Nephron progenitor cell (in vitro differentiated cells): ENCODE measurements at places on chromosomes 13 and 19.

DNA sequence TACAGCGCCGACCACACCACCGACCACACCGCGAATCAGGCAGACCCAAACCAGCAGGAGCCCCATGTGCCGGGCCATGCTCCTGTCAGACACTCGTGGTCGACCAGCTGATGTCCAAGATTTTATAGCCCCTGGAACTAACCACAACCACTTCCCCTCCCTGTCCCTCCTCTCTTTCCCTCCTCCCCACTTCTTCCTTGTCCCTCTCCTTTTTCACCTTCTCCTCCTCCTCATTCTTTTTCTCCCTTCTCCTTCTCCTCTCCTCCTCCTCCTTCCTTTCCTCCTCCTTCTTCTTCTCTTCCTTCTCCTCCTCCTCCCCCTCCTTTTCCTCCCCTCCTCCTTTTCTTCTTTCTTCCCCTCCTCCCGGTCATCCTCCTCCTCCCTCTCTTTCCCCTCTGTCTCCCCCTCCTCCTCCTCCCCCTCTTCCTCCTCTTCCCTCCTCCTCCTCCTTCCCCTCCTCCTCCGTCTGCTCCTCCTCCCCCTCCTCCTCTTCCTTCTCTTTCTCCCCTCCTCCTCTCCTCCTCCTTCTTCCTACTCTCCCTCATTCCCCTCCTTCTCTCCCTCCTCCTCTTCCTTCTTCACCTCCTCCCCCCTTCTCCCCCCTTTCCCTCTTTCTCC is 670 bp downstream of the BSPH1 start:
- H3K4me3 ChIP-seq, result no peak overlapping the region
- DNase-seq, result no peak
- H3K36me3 ChIP-seq, result no peaks in the 10 kb centered on the region

DNA sequence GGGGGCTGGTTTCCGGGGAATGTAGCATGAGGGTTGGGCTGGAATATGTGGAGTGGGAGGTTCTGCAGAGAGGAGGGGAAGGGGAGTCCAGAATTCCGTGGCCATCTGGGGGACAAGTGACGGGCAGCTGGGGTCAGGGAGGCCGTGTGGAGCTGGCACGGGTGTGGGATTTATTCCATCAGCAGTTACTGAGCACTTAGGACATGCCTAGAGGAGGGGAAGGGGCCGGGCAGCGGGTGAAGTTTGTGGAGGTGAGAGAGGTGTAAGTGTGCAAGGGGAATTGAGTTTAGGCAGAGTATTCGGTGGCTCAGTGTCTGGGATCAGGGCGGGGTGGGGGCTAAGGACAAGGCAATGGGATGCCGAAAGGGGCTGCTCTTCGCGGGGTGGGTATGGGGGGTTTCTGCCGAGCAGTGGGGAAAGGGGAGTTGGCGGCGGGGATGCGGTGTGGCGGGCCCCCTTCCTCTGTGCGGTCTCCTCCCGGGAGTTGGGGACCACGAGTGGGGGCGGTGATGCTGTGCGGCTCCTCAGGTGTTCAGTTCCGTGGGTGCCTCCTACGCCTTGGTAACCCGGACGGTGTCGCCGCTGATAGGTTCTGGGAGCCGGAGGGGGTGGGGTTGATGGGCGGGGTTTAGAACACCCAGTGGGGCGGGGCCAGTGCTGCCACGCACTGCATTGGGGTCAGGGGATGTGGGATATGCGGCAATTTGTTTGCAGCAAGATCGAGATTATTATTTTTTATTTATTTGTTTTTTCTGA is 5.4 kb downstream of the CCDC61 start:
- peaks cover 35% of the 10 kb centered on the region for H3K27me3 ChIP-seq
- peak overlapping the region; percentile 78 for H3K4me3 ChIP-seq
- peaks cover 11% of the 10 kb centered on the region for H3K36me3 ChIP-seq
- peak; percentile 52 for DNase-seq
- H3K4me1 ChIP-seq, result peaks cover 25% of the 10 kb centered on the region
- no peak overlapping the region for H3K27ac ChIP-seq

DNA sequence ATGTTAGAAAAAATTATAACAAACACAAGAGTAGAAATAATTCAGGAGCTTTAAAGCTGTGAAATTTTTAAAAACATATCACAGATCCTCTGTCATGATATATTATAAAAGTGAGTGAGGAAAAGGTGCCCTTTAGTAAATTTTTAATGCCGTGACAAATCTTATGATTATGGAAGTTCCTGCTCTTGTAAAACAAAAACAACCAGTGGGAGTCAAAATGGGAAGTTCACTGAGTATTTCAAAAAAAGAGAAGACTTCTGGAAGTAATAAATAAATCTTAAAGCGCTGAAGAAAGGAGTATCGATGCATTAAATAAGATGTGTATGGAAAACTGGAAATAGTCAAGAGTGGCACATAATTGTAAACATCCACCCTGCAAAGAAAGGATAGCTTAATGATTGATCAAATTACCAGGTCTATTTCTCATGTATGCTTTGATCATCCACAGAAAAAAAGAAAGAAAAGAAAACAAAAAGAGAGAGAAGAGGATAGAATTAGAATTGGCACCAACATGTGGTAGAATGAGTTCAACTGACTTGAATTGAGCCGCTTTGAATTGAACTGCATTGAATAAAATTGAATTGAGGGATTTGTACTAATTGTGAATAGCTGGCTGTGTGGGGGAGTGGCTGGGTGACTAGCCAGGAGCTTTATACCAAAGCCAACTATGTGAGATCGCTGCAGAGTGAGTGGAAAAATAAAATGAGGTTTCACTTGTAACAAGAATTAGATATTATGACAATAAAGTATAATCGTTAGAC is 647.6 kb upstream of the SPRY2 start:
- H3K27me3 ChIP-seq, result peaks cover 4% of the 10 kb centered on the region
- peaks cover 9% of the 10 kb centered on the region for H3K4me1 ChIP-seq
- H3K27ac ChIP-seq, result peak overlapping the region; percentile 6
- no peak for DNase-seq

DNA sequence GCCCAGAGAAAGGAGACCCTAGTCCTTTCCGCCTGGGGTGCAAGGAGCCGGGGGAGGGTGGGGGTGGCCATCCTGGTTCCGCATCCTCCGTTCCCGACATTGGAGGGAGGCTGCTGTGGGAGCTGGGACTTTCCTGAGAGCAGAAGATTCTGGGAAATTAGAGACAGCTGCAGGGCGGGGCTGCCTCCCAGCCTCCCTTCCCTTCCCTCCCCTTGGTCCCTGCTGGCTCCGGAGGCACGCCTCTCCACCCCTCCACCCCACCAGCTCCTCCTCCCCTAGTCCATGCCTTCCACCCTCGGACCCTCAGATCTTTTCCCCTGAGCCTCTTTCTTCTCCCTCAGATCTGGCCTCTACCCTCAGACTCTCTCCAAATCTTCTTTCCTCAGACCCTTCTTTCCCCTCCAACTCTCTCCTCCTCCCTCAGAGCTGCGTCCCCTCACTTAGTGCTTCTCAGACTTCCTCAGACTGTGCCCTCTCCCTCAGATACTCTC is 3.1 kb upstream of the BCL3 start:
- no peak for DNase-seq
- no peak overlapping the region for H3K27ac ChIP-seq
- H3K4me3 ChIP-seq, result peak overlapping the region; percentile 54
- H3K4me1 ChIP-seq, result peaks cover 39% of the 10 kb centered on the region
- H3K27me3 ChIP-seq, result peaks cover 57% of the 10 kb centered on the region

DNA sequence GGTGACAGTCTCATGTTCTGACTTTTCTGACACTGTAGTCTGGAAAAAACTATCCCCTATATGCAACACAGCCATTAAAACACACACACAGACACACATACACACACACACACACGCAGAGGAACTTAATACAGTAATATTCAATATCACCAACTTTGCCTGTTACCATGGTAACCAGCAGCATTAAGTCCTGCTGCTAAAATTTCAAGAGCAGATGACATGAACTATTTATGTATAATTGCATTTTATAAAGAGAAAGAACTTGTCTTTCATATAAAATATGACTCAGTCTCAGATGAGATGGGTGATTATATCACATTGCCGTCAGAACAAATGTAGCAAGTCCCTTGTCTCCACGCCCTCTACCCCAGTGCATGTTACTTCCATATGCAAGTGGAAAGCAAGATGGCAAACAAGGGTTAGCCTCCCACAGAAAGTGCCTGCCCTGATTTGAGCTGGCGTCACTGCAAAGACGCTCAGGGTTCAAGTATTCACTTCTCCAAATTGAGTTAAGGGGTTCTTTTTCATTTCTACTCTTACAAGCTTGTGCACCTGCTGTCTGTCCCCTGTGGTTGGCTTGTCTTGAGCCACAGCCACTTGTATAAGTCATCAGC is 576.8 kb downstream of the UQCRFS1 start:
- peaks cover 10% of the 10 kb centered on the region for H3K36me3 ChIP-seq
- H3K27ac ChIP-seq, result no peak overlapping the region
- peaks cover 5% of the 10 kb centered on the region for H3K27me3 ChIP-seq
- no peak overlapping the region for H3K4me3 ChIP-seq
- peaks cover 26% of the 10 kb centered on the region for H3K4me1 ChIP-seq

DNA sequence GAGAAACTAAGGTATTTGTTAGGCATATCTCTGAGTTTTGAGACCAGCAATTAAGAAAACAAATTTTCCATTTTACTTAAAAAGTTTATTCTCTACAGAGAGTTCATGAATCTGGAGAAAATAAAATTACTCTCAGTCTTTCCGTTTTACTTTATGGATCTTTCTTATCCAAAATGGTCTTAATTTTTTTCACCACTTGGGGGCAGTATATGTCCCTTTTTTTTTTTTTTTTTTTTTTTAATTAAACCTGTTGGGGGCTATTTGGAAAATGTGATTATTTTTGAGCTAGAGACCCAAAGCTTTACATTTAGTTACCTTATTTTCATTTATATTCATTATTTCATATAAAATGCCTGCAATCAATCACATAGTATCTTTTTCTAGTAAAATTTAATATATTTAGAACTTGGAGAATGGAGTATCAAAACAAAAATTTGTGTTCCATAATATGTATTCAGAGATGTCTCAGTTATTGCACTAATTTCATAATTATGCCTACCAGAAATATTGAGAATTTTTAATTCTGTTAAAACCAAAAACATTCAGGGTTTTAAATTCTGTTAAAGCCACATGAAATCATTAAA is 27.1 kb downstream of the PIBF1 start:
- no peaks in the 10 kb centered on the region for H3K4me1 ChIP-seq
- H3K27me3 ChIP-seq, result no peaks in the 10 kb centered on the region
- no peak overlapping the region for H3K27ac ChIP-seq

DNA sequence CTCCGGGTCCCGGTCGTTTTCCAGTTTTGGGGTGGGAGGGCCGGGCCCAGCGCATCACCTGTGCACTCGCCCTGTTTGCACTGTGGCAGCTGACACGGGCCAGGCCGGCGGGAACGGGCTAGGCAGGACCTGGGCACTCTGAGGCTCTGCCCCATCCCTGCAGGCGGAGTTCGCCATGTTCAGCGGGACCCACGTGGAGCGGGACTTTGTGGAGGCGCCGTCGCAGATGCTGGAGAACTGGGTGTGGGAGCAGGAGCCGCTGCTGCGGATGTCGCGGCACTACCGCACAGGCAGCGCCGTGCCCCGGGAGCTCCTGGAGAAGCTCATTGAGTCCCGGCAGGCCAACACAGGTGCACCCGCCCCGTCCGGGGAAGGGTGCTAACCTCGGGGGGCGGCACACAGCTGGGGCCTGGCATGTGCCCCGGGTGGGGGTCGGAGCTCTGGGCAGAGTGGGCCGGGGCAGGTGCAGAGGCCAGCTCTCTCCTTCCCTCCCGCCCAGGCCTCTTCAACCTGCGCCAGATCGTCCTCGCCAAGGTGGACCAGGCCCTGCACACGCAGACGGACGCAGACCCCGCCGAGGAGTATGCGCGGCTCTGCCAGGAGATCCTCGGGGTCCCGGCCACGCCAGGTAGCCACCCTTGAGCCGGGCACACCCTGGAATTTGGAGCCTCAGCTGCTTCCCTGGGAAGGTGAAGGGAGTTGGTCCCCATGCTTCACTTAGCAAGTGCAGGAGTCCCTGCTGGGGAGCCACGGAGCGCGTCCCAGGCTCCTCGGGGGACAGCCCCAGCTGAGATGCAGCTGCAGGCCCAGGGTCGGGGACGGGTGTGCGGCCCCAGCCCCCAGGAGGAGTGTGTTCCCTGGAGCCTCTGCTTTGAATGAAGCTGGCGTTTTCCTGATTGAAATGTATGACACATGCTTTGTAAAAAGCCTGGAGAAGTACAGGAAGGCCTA is 9.3 kb upstream of the ZNF554 start:
- H3K4me3 ChIP-seq, result no peak overlapping the region
- H3K36me3 ChIP-seq, result peaks cover 10% of the 10 kb centered on the region
- H3K27me3 ChIP-seq, result no peaks in the 10 kb centered on the region

GRCh38 chr19:46998445-46999125 is 21.1 kb upstream of the NPAS1 start:
- peak overlapping the region; percentile 25 for H3K27ac ChIP-seq
- DNase-seq, result no peak
- H3K36me3 ChIP-seq, result peaks cover 42% of the 10 kb centered on the region
- no peak overlapping the region for H3K4me3 ChIP-seq
- no peaks in the 10 kb centered on the region for H3K27me3 ChIP-seq
- H3K4me1 ChIP-seq, result peaks cover 6% of the 10 kb centered on the region

DNA sequence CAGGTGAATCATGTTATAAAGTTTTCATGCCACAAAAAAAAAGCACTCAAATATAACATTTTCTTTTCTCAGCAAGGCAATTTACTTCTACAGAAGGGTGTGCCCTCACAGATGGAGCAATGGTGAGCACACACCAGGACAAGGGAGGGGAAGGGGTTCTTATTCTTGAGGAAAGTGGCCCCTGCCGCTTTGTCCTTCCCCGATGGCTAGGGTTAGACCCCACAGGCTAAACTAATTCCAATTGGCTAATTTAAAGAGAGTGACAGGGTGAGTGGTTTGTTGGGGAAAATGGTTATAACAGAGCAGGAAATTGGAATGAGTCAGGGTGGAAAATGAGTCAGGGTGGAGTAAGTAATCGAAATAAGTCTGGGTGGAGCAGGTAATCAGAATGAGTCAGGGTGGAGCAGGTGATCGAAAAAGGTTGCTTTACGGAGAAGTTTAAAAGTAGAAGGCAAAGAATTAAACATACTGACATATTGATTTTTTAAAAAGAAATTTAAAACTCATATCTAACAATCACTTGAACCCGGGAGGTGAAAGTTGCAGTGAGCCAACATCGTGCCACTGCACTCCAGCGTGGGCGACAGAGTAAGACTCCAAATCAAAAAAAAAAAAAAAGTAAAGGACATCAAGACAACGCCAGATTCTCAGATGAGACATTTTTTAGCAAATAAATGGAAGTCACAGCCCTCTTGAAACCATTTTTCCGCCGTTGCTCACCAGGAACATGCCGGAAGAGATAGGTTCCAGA is 813 bp downstream of the ZNF562 start:
- H3K27ac ChIP-seq, result peak overlapping the region; percentile 100
- no peaks in the 10 kb centered on the region for H3K27me3 ChIP-seq
- H3K36me3 ChIP-seq, result peaks cover 75% of the 10 kb centered on the region
- peak overlapping the region; percentile 91 for H3K4me3 ChIP-seq
- DNase-seq, result no peak
- H3K4me1 ChIP-seq, result no peaks in the 10 kb centered on the region

DNA sequence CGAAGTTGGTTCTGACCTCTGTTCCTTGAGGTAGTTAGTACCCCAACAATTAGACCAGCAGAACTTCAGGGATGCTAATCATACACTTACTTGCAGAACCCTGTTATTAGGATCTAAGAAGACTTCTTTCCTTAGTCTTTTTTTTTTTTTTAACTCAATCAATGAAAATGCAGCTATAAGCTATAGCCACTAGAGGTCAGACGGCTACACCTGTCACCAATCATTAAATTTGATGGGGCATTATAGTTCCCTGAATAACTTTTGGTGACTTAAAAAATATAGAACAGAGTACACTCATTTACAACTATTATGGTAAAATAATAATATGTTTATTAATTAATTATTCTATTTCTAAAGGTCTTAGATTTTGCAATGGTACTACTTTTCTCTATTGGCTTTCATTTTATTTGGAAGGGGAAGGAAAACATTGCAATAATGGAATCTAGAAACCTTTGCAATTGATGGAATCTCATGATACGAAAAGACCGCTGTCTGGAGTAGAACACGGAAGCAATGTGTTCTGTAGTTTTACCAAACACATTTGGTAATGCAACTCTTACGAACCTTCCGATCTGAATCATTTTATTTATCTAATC is 483.2 kb downstream of the DIAPH3 start:
- H3K27me3 ChIP-seq, result no peaks in the 10 kb centered on the region
- H3K27ac ChIP-seq, result no peak overlapping the region
- H3K4me3 ChIP-seq, result no peak overlapping the region
